ENCODE measurements at places on chromosomes 6 and 20.

GRCh38 chr6:144336900-144337299, 51.8 kb downstream of the UTRN start:
- no peak for DNase-seq

DNA sequence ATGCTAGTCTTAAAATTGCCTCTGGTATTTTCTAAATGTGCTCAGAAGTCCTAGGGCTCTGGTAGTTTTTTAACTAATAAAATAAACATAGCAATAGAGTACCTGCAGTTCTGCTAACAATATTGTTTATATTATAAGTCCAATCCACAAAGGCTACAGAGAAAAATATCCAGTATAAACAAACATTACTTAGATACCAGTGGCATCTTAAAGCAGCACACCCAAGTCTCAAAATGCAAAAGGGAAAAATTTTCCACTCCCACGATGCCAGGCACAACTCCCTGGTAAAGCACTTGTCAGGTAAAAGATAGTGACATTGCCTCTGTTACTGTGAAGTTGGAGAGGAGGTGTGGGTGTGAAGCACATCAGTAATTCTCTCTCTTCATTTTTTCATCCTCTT, 123.3 kb downstream of the OGFRL1 start:
- no peak for DNase-seq

DNA sequence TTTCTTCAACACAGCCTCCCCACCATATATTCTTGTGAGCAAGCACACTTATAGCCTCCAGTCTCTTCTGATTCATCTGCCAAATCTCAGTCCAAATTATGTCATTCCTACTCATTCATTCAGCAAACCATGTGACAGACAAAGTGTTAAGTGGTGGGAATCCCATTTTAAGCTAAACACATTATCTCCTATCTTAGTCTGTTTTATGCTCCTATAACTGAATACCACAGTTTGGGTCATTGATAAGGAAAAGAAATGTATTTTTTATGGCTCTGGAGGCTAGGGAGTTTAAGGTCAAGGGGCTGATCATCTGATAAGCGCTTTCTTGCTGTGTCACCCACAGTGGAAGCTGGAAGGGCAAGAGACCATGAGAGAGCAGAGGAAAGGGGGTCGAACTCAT, 23.9 kb upstream of the SMIM13 start:
- DNase-seq: no peak

- DNase-seq: no peak
Observed at GRCh38 chr6:33980176-33981175, 165.4 kb downstream of the GRM4 start.

DNA sequence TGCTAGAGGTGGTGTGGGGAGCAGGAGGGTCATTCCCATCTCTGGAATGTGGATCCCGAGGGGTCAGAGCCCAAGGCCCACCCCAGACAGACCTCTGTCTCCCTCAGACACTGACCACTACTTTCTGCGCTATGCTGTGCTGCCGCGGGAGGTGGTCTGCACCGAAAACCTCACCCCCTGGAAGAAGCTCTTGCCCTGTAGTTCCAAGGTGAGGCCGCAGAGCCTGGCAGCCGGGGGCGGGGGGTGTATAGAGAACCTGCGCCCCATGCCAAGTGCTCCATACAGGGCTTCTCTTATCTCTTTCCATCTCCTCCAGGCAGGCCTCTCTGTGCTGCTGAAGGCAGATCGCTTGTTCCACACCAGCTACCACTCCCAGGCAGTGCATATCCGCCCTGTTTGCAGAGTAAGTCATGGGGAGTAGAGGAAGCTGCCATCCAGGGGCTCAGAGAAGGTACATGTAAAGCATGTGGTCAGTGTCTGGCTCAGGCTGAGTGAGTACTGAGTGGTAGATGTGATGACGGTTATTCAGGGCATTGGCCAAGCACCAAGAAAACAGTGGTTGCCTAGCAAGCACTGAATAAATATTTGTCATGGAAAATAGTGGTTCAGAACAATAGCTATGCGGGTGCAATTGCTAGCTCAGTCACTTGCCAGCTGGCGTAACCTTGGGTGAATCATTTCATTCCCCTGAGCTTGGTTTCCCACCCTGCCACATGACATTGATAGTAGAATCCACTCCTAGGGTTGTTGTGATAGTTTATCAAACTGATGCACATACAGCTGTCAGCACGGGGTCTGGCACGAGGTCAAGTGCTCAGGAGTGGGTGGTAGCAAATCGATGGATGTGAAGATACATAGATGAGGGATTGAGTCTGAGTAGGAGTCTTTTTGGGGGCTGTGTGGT, 3.5 kb downstream of the PIGT start:
- no peak for DNase-seq

DNA sequence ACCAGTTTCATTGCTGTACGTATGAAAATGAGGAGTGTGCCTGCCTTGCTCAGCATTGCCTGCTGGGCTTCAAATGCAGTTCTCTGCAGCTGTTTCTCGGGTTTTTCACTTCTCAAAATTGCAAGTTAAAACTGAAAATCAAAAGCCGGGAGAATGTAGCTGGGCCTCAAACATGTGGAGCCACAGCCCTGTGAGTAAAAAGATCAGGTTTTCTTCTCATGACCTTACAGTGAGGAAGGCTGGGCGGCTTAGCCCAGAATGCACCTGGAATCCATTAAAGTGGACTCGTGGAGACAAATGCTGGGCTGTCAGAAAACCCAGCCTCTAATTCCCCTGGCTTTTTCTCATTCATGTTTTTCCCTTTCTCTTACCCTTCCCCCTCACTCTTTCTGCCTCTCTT, 34.4 kb downstream of the DSE start:
- no peak for DNase-seq

GRCh38 chr6:16064671-16065072, 64.2 kb upstream of the MYLIP start:
- no peak for DNase-seq

- DNase-seq: no peak
Observed at GRCh38 chr6:22313796-22314195, 17.0 kb upstream of the PRL start.

GRCh38 chr20:44979090-44979621, 12.8 kb downstream of the STK4 start:
- DNase-seq: no peak

- no peak for DNase-seq
Observed at GRCh38 chr6:142854589-142855488, 90.1 kb downstream of the HIVEP2 start.

DNA sequence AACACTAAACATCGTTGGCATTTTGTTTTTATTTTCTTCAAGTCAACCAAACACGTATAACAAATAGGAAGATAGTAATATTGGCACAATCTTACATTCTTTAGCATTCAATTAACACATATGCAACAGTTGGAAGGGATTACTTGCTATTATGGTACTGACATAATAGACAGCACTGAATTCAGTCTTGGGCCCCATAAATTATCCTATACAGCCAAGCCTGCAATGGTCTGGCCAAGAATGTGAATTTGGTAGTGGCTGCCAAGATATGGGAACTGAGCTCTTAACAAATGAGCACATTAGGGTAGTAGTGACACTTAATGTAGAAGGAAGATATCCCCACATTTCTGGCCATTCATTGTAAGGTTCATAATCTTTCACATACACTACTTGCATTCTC, 44.8 kb upstream of the ARHGAP18 start:
- DNase-seq: no peak

- DNase-seq: no peak
Observed at GRCh38 chr20:17650301-17651128, 31.5 kb downstream of the RRBP1 start.
